ENCODE measurements at places on chromosomes 12 and 14.

GRCh38 chr14:53042480-53042879, 91.6 kb upstream of the FERMT2 start:
- DNase-seq = no peak

GRCh38 chr14:76976240-76977005, 52.1 kb downstream of the IRF2BPL start:
- no peak for DNase-seq

DNA sequence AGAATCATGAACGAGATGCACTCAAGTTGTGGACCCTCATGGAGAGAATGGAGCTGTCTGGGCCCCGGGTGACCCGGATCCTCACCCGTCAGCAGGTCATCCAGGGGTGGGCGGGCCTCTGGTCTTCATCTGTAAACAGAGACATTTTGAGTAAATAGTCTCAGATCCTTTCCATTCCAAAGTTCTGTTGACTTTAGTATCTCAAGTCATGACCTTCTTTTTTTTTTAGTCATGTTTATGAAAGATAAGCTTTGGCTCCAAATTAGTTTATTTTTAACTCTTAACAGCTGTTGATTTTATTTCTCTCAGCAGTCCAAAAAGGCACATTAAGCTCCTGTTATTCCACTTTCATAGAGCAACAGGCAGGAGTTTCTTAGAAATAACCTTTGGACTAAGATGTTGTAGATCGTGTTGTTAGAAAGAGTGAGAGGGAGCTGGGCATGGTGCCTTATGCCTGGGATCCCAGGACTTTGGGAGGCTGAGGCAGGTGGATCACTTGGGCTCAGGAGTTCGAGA, 48.9 kb upstream of the AMN start:
- no peak for DNase-seq

- no peak for DNase-seq
Measured at GRCh38 chr12:111143271-111143670, 222.9 kb upstream of the MYL2 start.

GRCh38 chr12:59365133-59365532, 230.7 kb upstream of the SLC16A7 start:
- no peak for DNase-seq

- DNase-seq = no peak
Measured at GRCh38 chr14:93011141-93011529, 88.2 kb downstream of the CHGA start.

DNA sequence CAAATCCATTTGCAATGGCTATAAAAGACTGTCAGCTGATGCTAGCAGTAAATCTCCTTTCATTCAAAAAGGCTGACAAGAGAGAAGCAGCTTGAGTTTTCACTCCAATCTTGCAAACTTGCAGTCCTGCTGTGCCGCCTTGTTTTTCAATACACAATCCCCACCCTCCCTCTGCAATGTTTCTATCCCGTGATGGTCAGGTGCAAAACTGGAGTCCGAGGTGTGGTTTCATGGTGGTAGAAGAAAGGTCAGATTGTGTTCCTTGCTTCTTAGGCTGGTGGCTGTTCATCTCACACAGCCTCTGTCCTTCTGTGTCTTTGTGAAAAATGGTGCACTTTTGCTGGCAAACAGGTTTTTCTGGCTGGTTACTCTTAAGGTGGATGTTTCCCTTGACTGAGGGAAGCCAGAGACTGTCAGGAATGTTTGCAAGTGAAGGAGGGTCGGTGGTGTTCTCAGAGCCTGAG, 27.7 kb upstream of the TBX3 start:
- no peak for DNase-seq

GRCh38 chr14:73757876-73758391, 43.8 kb upstream of the PNMA1 start:
- no peak for DNase-seq

- DNase-seq = no peak
Measured at GRCh38 chr12:12469386-12469785, 93.3 kb downstream of the DUSP16 start.

GRCh38 chr12:128754275-128754674, 69.5 kb downstream of the SLC15A4 start:
- DNase-seq = no peak

- no peak for DNase-seq
Measured at GRCh38 chr12:111556676-111557075, 42.4 kb downstream of the ATXN2 start.

DNA sequence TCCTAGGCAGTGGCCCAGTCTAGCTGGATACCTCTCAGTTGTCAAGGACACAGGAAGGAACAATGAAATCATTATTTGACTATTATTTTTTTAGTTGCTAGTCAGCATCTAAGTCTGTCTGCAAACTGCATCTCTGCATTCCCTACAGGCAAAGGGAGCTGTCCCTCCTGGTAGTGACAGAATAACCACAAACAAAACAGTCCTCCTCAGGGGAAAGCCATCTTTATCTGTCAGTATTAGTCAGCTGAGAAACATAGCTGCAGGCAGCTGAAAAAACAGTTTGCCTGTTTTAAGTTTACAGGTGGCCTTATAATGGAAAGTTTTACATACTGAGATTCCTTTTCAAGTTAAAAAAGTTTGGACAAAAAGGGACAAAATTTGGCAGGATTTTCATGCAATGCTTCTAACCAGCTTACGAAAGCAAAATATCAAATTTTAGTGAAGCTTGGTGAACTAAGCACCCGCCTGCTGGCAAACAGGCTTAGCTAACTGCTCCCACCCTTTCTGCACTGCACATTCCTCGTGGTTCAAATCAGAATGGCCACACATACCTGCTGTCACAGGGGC, 29.5 kb downstream of the SLC25A21 start:
- DNase-seq = no peak

DNA sequence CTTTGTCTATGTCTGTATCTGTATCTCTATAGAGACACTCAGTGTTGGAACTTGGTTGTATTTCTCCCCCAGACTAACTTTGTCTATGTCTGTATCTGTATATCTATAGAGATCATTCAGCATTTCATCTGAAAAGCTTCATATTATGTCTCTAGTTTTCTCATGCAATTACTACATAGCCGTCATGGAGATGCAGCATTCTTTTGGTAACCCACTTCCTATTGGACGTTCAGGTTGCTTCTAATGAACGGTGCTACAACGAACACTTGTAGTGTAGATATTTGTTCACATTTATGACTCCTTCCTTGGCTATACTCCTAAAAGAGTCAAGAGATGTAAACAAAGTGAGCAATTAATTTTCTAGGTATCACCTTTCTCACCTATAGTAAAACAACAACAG, 81.5 kb upstream of the KCNA1 start:
- no peak for DNase-seq

- peak; percentile 61 for DNase-seq
Measured at GRCh38 chr14:21300892-21301291, 21.0 kb downstream of the RPGRIP1 start.

DNA sequence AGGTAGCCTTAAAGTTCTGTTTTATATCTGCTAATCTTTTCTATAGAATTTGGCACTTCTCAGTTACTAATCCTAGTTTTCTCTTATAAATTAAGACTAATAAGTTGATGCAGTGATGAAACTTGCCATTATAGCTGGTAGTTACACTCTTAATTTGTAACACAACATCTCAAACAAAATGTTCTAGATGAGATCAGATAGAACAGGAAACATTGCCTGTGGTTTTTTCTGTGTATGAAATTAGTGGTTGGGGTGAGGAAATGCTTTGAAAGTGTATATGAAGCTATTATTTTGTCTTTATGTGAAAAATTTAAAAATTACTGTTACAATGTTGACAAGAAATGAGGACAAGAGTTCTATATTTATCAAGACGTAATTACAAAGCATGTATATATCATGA, 91.9 kb downstream of the PCNX1 start:
- DNase-seq = no peak

Data from activated CD8-positive, alpha-beta memory T cell treated with anti-CD3 and anti-CD28 coated beads, Interleukin-2, amount 50 U/mL, for 48 hours (primary cell).